ENCODE measurements at places on chromosomes 11 and 22.

GRCh38 chr11:12900496-12900895, 108.6 kb upstream of the RASSF10 start:
- peaks cover 1% of the 10 kb centered on the region for H3K4me1 ChIP-seq
- H3K27me3 ChIP-seq = no peaks in the 10 kb centered on the region
- peaks cover 19% of the 10 kb centered on the region for H3K36me3 ChIP-seq
- no peak overlapping the region for H3K4me3 ChIP-seq
- no peak overlapping the region for H3K27ac ChIP-seq

DNA sequence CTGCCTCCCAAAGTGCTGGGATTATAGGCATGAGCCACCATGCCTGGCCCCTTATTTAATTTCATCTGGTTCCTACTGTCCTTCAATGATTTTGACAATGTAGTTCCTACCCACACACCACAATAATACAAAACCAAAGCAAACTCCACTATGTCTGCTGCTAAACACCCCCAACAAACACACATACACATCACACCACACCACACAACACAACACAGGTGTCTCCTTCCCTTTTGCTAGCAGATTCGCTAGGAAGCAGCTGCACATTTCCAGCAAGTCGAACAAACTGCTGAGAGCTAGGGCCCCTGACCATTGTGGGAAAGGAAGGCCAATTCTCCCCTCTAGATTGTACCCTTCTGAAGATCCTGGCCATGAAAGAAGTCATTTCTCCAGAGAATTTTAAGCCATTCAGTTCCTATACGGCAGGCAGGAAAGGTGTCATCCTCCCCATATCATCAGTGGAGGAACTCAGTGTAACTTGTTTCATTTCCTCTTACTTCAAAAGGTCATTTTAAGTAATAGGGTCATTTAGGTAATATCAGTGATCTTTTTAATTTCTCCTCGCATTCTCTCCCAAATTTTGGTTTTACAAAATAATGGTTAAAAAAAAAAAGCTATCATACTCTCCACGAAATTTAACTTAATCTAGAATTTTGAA, 18.5 kb downstream of the NUMA1 start:
- H3K4me3 ChIP-seq = no peak overlapping the region
- H3K27ac ChIP-seq = no peak overlapping the region
- peaks cover 4% of the 10 kb centered on the region for H3K36me3 ChIP-seq
- DNase-seq = no peak
- H3K4me1 ChIP-seq = no peaks in the 10 kb centered on the region

GRCh38 chr22:32824531-32825312, 23.2 kb downstream of the TIMP3 start:
- peaks cover 51% of the 10 kb centered on the region for H3K36me3 ChIP-seq
- no peaks in the 10 kb centered on the region for H3K4me1 ChIP-seq
- no peak overlapping the region for H3K4me3 ChIP-seq
- H3K27ac ChIP-seq = no peak overlapping the region

DNA sequence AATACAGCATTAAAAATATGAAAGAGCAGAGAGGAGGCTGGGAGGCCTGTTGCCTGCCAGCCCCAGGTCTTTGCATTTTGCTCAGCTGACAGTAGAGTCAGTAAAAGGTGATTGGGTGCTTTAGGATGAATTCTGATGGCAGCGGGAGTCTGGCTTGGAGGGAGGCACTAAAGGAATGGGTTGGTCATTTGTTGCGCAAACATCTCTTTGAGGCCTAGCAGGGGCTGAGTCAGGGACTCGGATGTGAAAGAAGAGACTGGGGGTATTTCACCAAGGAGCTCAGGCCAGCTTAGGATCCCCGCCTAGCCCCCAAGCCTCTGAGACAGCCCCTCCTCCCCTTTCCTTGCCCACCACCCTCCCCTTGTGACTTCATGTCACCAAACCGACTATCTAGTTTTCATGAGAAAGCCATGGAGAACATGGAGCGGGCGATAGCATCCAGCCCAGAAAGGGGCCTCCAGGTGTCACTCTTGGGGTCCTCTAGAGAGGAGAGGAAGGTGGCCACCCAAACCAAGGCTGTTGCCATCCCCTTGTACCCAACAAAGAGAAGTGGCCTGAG, 9.7 kb downstream of the DGKZ start:
- no peaks in the 10 kb centered on the region for H3K27me3 ChIP-seq
- peaks cover 10% of the 10 kb centered on the region for H3K4me1 ChIP-seq
- H3K27ac ChIP-seq = no peak overlapping the region
- DNase-seq = peak; percentile 80
